ENCODE measurements at places on chromosomes 13 and 19.

- DNase-seq = no peak
- no peak overlapping the region for H3K4me3 ChIP-seq
- no peaks in the 10 kb centered on the region for H3K27me3 ChIP-seq
- H3K4me1 ChIP-seq = no peaks in the 10 kb centered on the region
- no peaks in the 10 kb centered on the region for H3K36me3 ChIP-seq
- no peak overlapping the region for H3K27ac ChIP-seq
Measured at GRCh38 chr13:110014719-110015118, 228.3 kb upstream of the IRS2 start.

GRCh38 chr13:112246731-112247470 lies 129.3 kb upstream of the SPACA7 start:
- DNase-seq = peak; percentile 51
- no peak overlapping the region for H3K27ac ChIP-seq
- no peaks in the 10 kb centered on the region for H3K36me3 ChIP-seq
- no peak overlapping the region for H3K4me3 ChIP-seq
- H3K27me3 ChIP-seq = peaks cover 21% of the 10 kb centered on the region

DNA sequence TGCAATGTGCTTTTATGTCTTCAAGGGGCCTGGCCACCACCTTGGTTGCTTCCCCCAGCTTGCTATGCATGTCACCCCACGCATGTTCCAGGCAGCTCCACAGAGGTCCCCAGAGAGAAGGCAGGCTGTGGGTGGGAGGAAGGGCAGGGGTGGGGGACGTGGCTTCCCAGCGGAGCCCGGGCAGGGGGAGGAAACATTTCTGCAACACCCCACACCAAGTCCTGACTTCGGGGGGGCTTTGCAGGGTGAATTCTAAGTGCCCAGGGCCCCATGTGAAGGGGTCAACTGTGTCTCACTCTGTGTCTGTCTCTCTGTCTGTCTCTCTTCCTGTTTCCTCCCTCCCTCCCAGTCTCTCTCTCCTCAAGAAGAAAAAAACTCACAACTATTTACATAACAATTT lies 39.6 kb downstream of the LTBP4 start:
- H3K4me3 ChIP-seq = no peak overlapping the region
- no peak overlapping the region for H3K27ac ChIP-seq
- DNase-seq = no peak
- no peaks in the 10 kb centered on the region for H3K36me3 ChIP-seq
- H3K27me3 ChIP-seq = no peaks in the 10 kb centered on the region
- peaks cover 20% of the 10 kb centered on the region for H3K4me1 ChIP-seq

DNA sequence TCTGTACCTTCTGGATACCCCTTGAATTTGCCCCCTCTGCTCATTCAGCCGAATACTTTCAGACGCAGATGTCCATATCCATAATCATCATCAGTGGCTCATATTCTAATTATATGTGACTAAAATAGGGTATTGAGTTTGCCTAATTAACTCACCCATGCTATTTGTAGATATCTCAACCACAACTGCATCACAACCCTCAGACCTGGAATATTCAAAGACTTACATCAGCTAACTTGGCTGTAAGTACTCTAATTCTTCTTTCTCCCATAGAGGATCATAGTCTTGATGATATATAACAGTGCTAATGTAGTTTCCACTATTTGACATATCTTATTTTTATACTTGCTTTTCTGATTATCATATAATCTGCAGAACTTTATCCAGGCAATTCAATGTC lies 35.8 kb downstream of the RXFP2 start:
- no peak for DNase-seq
- no peaks in the 10 kb centered on the region for H3K27me3 ChIP-seq
- H3K36me3 ChIP-seq = no peaks in the 10 kb centered on the region
- H3K4me3 ChIP-seq = no peak overlapping the region

DNA sequence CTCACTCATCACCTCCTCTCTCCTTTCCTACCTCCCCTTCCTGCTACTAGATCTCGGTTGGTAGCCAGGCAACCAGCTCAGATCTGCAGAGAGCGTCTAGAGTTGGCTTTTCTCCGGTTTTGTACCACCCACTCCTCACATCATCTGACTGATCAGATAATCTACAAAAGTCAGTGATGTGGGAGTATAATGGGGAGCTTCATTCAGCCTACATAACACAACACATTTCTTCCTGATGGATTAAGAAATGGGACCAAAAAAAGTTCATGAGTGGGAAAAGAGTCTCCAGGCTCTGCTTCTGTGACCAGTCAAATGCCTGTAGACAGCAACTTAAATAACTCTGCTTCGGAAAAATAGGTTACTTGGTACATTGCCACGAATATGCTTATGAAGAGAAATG lies 279.8 kb downstream of the DCLK1 start:
- no peaks in the 10 kb centered on the region for H3K27me3 ChIP-seq
- no peak for DNase-seq
- no peak overlapping the region for H3K4me3 ChIP-seq
- no peaks in the 10 kb centered on the region for H3K36me3 ChIP-seq

DNA sequence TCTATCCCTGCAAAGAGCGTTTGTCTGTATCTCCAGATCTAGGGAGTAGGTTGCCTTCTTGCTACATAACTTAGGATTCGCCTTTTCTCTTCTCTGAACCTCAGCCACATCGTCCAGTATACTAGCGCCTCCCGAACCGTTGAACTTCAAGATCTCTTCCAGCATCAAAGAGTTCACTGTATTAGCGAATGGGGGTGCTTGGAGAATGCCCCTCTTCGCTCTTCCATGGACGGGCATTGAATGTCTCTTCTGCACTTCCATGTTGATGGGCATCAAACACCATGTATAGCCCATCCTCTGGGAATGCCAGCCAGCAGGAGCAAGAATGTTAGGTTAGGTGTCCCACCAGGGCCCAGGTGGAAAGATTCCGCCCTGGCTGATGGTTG lies 575 bp upstream of the OXGR1 start:
- H3K36me3 ChIP-seq = no peaks in the 10 kb centered on the region
- H3K27me3 ChIP-seq = peaks cover 33% of the 10 kb centered on the region
- H3K4me1 ChIP-seq = peaks cover 4% of the 10 kb centered on the region

DNA sequence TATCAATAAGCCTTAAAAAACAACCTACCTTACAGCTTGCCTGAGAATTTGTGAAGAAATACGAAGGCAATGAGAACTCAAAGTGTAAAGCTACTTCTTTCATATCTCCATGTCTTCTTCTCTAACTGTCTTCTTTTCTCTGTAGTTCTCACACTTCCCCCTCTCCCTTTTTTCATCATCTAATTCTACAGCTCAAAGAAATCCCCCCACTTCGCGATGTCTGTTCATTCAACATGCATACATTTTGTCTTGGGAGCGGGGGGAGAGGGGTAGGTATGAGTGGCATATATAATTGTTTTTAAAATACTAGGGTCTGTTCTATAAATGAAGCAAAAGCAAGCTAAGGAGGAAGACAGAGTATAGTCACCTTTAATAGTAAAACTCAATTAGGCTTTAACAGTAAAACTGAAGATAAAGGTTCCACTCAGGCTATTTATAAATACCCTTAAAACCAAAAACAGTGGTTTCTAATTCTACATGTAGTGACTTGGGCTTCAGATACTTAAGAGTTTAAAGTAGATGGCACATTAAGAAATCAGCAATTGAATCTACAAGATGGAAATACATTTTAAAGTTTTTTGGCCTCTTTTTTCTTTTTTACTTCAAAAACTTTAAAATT lies 106.9 kb downstream of the KLF12 start:
- peaks cover 50% of the 10 kb centered on the region for H3K4me1 ChIP-seq
- peak overlapping the region; percentile 2 for H3K4me3 ChIP-seq
- no peaks in the 10 kb centered on the region for H3K27me3 ChIP-seq

- peak overlapping the region; percentile 34 for H3K27ac ChIP-seq
- no peaks in the 10 kb centered on the region for H3K27me3 ChIP-seq
- no peak overlapping the region for H3K4me3 ChIP-seq
- H3K36me3 ChIP-seq = no peaks in the 10 kb centered on the region
- no peak for DNase-seq
- peaks cover 16% of the 10 kb centered on the region for H3K4me1 ChIP-seq
Measured at GRCh38 chr13:39952249-39953233, 297.1 kb downstream of the COG6 start.

GRCh38 chr19:23071147-23071511 lies 45.7 kb upstream of the ZNF730 start:
- peaks cover 20% of the 10 kb centered on the region for H3K27me3 ChIP-seq
- H3K4me1 ChIP-seq = peaks cover 26% of the 10 kb centered on the region
- no peak overlapping the region for H3K27ac ChIP-seq
- H3K36me3 ChIP-seq = no peaks in the 10 kb centered on the region

- H3K4me1 ChIP-seq = no peaks in the 10 kb centered on the region
- H3K36me3 ChIP-seq = no peaks in the 10 kb centered on the region
- H3K27me3 ChIP-seq = no peaks in the 10 kb centered on the region
- H3K4me3 ChIP-seq = no peak overlapping the region
- H3K27ac ChIP-seq = no peak overlapping the region
Measured at GRCh38 chr13:30705680-30706079, 29.7 kb upstream of the ALOX5AP start.

DNA sequence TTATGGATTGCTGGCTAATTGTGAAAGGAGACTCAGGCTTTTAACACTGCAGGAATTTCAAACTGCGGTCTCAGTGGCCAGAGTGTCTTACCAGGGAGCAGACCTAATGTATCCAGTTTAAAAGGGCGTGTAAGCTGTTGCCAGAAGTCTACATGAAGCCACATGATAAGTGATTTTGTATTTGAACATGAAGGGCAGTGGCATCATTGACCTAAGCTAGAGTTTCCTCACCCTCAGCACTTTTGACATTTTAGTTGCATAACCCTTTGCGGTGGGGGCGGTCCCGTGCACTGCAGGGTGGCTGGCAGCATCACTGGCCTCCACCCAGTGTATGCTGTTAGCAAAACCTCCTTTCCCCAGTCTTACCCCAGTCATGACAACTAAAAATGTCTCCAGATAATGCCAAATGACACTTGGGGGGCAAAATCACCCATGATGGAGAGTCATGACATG lies 23.7 kb upstream of the GPR18 start:
- H3K27ac ChIP-seq = peak overlapping the region; percentile 89
- H3K27me3 ChIP-seq = no peaks in the 10 kb centered on the region
- H3K4me3 ChIP-seq = no peak overlapping the region

GRCh38 chr13:111913761-111914140 lies 153.2 kb upstream of the SOX1 start:
- no peaks in the 10 kb centered on the region for H3K27me3 ChIP-seq
- no peak overlapping the region for H3K4me3 ChIP-seq
- H3K36me3 ChIP-seq = no peaks in the 10 kb centered on the region

- no peak overlapping the region for H3K27ac ChIP-seq
- no peaks in the 10 kb centered on the region for H3K36me3 ChIP-seq
- DNase-seq = peak; percentile 70
- no peak overlapping the region for H3K4me3 ChIP-seq
Measured at GRCh38 chr13:18946738-18947137, 234.9 kb downstream of the TUBA3C start.

GRCh38 chr19:38691938-38692457 lies 44.5 kb downstream of the ACTN4 start:
- peaks cover 65% of the 10 kb centered on the region for H3K4me1 ChIP-seq

DNA sequence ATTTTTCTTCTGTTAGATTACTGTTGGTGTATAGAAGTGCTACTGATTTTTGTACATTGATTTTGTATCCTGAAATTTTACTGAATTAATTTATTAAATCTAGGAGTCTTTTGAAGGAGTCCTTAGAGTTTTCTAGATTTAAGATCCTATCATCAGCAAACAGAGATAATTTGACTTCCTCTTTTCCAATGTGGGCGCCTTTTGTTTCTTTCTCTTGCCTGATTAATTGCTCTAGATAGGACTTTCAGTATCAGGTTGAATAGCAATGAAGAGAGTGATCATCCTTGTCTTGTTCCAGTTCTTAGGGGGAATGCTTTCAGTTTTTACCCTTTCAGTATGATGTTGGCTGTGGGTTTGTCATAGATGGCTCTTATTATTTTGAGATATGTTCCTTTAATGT lies 5.6 kb upstream of the CD33 start:
- no peak overlapping the region for H3K27ac ChIP-seq
- no peak for DNase-seq
- no peaks in the 10 kb centered on the region for H3K36me3 ChIP-seq
- no peaks in the 10 kb centered on the region for H3K27me3 ChIP-seq

DNA sequence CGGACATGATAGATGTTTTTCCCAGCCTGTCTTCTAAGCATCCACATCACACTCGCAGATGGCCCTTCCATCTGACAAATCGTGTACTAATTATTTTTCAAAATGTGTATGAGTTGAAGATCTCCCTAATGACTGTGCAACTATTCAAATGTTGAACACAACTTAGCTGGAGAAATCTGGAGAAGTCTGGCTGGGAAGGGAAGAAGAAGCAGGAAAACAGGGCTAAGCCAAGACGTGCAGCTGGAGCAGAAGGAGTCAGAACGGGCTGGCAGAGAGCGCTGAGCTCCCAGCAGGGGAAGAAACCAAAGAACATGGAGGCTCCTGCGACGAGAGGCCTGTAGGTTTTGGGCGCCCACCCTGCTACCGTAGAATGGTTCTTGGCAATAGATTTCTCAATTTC lies 13.2 kb upstream of the LATS2 start:
- no peak for DNase-seq
- H3K27ac ChIP-seq = peak overlapping the region; percentile 68
- H3K4me3 ChIP-seq = peak overlapping the region; percentile 77
- peaks cover 35% of the 10 kb centered on the region for H3K4me1 ChIP-seq

GRCh38 chr13:23701186-23701585 lies 131.0 kb downstream of the TNFRSF19 start:
- no peak overlapping the region for H3K27ac ChIP-seq
- H3K4me3 ChIP-seq = no peak overlapping the region
- DNase-seq = no peak
- peaks cover 20% of the 10 kb centered on the region for H3K4me1 ChIP-seq
- H3K36me3 ChIP-seq = no peaks in the 10 kb centered on the region

GRCh38 chr13:36282821-36283432 lies 14.7 kb downstream of the CCDC169 start:
- no peak overlapping the region for H3K27ac ChIP-seq
- H3K4me1 ChIP-seq = no peaks in the 10 kb centered on the region
- no peak overlapping the region for H3K4me3 ChIP-seq
- no peak for DNase-seq

DNA sequence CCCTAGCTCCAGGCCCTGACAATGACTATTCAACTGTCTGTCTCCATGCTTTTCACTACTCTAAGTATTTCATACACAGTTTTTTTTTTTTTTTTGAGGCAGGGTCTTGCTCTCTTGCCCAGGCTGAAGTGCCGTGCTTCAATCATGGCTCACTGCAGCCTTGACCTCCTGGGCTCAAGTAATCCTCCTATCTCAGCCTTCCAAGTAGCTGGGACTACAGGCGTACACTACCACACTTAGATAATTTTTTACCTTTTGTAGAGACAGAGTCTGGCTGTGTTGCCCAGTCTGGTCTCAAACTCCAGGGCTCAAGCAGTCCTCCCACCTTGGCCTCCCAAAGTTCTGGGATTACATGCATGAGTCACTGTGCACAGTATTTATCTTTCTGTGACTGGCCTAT lies 815.4 kb downstream of the DACH1 start:
- H3K36me3 ChIP-seq = no peaks in the 10 kb centered on the region
- H3K4me3 ChIP-seq = no peak overlapping the region
- no peaks in the 10 kb centered on the region for H3K27me3 ChIP-seq
- H3K27ac ChIP-seq = no peak overlapping the region
